IMR-90 (cell line): ENCODE measurements at places on chromosomes 1 and 21. TPM values are rescaled to one million over a fixed set of nuclear protein-coding genes. Genes with fewer than 3 reads are reported as not detected.

Gene NBPF4
- total RNA-seq = not detected in 2 replicates

Gene AJAP1
- under 0.01 TPM in 2 replicates for total RNA-seq

Gene SLC44A5
- total RNA-seq = under 0.01 TPM in 2 replicates

DNA sequence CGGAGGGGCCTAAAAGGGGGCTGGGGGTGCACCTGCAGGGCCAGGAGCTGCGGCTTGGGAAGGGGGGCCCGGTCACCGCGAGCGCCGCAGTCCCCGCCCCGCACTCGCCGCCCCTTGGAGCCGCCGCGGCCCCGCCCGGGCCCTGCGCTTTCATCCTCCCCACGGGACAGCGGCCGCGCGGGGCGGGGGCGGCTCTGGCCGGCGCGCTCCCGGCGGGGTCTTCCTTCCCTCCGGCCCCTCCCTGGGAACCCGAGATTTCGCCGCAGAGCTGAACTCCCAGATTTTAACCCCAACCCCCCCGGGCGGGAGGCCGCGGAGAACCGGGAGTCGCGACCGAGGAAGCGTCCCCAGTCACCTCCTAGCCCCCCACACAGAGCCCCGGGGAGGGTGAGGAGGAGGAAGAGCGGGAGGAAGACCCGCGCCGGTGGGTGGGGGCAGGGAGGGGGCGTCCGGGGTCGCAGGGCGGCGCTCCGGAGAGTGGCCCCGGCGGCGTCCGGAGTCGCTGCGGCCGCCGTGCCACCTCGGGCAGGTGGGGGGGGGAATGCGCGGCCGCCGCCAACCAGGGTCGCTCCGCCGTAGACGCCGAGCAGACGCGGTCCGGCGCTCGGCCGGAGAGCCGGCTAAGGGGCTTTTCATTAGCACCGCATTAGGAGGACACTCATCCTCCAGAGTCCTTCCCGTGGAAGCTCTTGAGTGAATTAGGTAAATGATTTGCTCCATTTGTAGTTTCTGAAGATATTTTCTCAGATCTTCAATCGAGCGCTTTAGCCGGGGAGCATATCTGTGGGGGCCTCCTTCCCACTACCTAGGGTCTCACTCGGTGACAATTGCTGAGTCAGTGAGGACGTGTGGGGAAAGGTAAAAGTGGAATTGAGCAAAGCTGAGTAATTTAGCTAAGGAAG is 31.6 kb upstream of the NFIA start:
- DNase-seq = no peak
- H3K27ac ChIP-seq = no peak overlapping the region
- no peaks in the 10 kb centered on the region for H3K4me1 ChIP-seq
- no peaks in the 10 kb centered on the region for H3K36me3 ChIP-seq
- H3K27me3 ChIP-seq = peaks cover 45% of the 10 kb centered on the region

DNA sequence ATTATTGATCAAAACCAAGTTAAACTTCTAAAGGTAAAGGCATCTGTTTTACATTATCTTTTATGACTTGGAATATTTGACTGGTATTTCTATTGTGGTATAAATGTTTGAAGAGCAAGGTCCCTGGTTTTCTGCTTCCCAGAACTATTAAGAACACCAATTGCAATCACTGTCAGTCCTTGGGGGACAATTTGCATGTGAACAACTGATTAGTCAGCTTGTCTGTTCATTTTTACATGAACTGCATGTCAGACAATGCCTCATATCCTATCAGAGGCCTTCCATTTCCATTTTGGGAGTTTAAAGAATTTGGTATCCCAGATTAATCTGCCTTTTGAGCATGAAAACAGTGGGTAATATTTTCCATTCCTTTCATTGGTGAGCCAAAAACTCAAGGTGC is 654.9 kb upstream of the USP24 start:
- H3K4me3 ChIP-seq = no peak overlapping the region
- DNase-seq = no peak
- H3K36me3 ChIP-seq = no peaks in the 10 kb centered on the region
- no peak overlapping the region for H3K27ac ChIP-seq
- no peaks in the 10 kb centered on the region for H3K27me3 ChIP-seq

- H3K4me1 ChIP-seq = no peaks in the 10 kb centered on the region; the same call in 1 of the 2 replicates
- DNase-seq = no peak
- H3K36me3 ChIP-seq = no peaks in the 10 kb centered on the region
- H3K27me3 ChIP-seq = no peaks in the 10 kb centered on the region
- H3K27ac ChIP-seq = no peak overlapping the region
Measured at GRCh38 chr1:193552274-193552673, 365.9 kb upstream of the B3GALT2 start.
